ENCODE measurements at places on chromosomes 5 and 9. TPM values are rescaled to one million over a fixed set of nuclear protein-coding genes. Genes with fewer than 3 reads are reported as not detected.

Gene NUTM2G
- not detected for total RNA-seq

Gene NSUN2
- 37.7 TPM for total RNA-seq

Gene PDE6A
- total RNA-seq = not detected

Gene TAF11L9
- not detected for total RNA-seq

Gene SLC34A1
- total RNA-seq = not detected

DNA sequence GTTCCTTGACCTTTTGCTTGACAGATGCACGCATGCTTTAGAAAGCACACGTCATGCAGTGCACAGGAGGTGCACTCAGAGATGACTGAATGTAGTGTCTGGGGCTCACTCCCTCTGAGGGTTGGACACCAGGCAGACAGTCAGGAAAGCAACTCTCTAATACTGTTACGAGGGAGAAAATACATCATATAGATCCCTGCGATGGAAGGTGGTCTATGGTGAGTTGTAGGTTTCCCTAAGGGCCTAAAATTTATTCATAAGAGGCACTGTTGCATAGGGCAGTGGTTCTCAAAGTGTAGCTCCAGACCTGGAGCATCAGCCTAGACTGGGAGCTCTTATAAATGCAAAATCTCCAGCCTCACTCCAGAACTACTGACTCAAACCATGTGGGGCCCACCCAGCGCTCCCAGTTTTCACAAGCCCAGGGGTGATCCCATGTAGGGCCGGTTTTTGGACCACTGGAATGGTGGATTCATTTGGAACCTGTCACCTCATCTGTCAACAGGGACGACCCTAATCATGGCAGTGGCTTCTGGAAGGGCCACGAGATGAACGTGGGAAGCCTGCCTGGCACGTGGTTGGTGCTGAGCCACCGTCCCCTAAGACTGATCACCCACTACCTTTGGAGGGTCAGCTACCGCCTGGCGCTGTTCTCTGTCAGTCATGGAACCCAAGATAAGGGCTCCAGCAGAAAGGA, 16.8 kb upstream of the PHF19 start:
- no peak for DNase-seq

GRCh38 chr5:55320571-55320970, 12.8 kb downstream of the MTREX start:
- DNase-seq = no peak

DNA sequence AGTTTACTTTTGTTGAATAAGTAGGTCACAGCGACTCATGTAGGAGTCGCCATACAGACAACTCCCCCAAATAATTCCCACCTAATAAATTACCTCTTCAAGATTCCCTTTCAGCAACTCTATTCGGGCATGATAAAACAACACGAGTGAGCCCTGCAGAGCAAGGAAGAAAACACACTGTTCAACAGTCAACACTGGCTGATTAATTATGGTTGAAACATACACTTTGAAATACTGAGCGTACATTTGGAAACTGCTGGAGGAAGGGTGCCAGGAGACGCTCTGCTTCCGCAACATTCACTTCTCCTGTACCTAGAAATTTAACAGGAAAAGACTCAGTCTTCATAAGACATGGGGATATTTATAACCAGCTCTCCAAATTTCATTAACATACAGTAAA, 117.5 kb downstream of the TTC39B start:
- no peak for DNase-seq

DNA sequence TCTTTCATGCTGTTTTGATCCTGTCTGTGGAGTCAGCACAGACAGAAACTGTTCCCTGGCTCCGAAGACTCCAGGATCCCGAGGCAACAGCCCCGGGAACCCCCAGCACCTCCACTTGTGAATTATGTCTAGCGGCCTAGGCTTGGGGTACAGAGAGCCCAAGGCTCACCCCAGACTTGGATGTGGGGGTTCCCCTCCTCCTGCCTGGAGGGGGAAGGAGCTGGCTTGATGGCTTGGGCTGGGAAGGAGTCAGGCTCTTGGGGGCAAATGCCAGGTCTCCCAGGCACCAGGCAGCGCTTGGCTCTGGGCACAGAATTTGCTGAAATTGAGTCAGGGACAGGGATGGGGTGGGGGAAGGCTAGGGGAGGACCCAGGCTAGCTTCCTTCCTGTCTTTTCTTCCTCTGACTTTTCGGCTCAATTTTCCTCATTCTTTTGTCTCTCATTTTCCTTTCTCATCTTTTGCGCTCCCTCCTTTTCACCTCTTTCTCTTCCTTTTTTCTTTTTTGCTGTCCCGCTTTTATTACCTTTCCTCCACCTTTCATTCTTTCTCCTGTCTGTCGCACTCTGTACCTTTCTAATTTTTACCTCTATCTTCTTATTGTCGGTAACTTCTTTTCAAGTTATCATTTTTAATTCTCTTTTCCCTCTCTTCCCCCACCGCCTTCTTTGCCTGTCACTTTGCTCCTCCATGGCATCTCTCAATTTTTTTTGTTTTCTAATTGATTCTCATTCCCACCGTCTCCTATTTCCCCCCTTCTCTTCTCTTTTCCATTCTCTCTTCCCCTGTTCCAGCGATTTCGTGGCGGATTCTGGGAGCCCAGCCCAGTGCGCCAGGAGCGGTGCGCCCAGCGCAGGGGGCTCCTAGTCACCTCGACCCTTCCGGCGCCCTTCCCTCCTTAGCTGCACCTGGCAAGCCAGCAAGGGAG, 10.5 kb downstream of the MSX2 start:
- no peak for DNase-seq

All from cardiac muscle cell (in vitro differentiated cells and primary cell).